ENCODE measurements at places on chromosomes 16 and 17.

GRCh38 chr16:46729326-46729995, 18.7 kb downstream of the MYLK3 start:
- DNase-seq: no peak

GRCh38 chr16:3112058-3112880, at the start of gene ZNF205:
Gene ZNF205 (plus strand): TSS chr16:3112586. CDS start chr16:3113431, 845 bp downstream.
- peak; percentile 17 for DNase-seq

GRCh38 chr16:15857724-15858560, 1.1 kb upstream of the MYH11 start:
- DNase-seq: peak; percentile 37

- DNase-seq: no peak
These were observed 1.7 kb downstream of the SLC25A10 start for GRCh38 chr17:81713556-81714411.

GRCh38 chr16:14181371-14182050, 110.4 kb downstream of the MRTFB start:
- DNase-seq: peak; percentile 67

GRCh38 chr17:10013365-10014112, 108.5 kb upstream of the RCVRN start:
- DNase-seq: peak; percentile 93

- no peak for DNase-seq
These were observed 4.0 kb downstream of the TAC4 start for GRCh38 chr17:49843774-49844350.

- no peak for DNase-seq
These were observed 192.6 kb upstream of the RPL38 start for GRCh38 chr17:74010903-74011302.

GRCh38 chr17:56624309-56624708, 30.8 kb downstream of the NOG start:
- peak; percentile 43 for DNase-seq

- no peak for DNase-seq
These were observed 19.4 kb downstream of the TMEM94 start for GRCh38 chr17:75475851-75476250.

Data from inflammatory macrophage treated with lipopolysaccharide for 1 hour (primary cell).